NCI-H524 (cell line): ENCODE measurements at places on chromosomes 6 and 20.

GRCh38 chr20:2219481-2220006 lies 76.3 kb upstream of the TGM3 start:
- DNase-seq, result no peak

DNA sequence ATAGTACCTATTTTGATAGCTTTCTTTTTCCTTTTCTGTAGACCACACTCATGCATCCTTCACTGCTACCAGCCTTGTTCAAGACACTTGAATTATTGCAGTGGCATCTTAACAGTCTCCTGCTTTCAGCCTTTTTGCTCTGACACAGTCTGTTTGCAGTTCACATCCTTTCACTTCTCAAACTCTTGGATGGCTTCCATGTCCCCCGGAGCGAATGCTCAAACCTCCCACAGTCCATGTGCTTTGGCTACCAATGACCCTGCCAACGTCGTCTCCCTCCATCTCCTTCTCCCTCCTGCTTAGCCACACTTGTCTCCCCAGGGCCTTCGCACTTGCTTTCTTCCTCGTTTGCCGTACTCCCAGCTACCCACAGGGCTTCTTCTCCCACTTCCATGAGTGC lies 270.0 kb upstream of the ZFP64 start:
- no peak for DNase-seq

GRCh38 chr6:34358389-34358905 lies 34.0 kb downstream of the NUDT3 start:
- peak; percentile 77 for DNase-seq

DNA sequence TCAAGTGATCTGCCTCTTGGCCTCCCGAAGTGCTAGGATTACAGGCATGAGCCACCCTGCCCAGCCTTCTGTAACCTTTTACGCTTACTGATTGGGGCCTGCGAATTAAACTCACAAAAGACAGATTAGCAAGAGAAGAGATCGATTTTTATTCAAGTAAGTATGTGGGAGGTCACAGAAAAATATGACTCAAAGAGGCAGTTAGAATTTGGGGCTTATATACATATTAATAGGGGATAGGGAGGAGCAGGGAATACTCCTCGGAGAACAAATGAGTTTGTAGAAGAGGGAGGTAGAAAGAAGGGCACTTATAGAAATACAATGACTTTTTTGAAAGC lies 78.9 kb downstream of the CD24 start:
- no peak for DNase-seq

- DNase-seq, result peak; percentile 88
These were observed 469.1 kb downstream of the GJA1 start for GRCh38 chr6:121904559-121904958.
